HCT116 (cell line): ENCODE measurements at places on chromosomes 7 and 10. TPM values are rescaled to one million over a fixed set of nuclear protein-coding genes. Genes with fewer than 3 reads are reported as not detected.
A peak's percentile ranks its signal among the peaks of the same experiment; 100 is the strongest.

CCDC7 gene
- total RNA-seq = 4.0 TPM

PIK3AP1 gene
- 7.1 TPM for total RNA-seq

VSTM2A gene
- not detected for total RNA-seq

DNA sequence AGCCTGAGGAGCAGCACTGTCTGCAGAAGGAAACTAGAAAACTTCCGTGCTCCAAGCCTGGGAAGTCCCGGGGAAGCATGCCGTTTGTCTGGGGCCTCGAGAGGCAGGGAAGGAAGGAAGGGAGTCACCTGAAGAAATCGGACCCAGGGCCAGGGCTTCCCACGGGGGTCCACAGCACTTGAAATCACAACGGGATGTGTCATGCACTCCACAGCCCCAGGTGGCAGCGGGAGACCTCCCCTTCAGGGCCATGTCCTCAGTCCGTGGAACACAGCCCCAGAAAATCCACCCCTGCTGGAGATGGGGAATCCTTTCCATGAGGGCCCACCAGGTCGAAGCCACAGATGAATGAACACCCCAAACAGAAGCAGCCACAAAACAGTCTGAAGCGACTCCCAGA lies 239.5 kb downstream of the MGMT start:
- no peak for DNase-seq
- H3K36me3 ChIP-seq = no peaks in the 10 kb centered on the region
- no peak overlapping the region for H3K4me3 ChIP-seq
- H3K4me1 ChIP-seq = no peaks in the 10 kb centered on the region
- no peaks in the 10 kb centered on the region for H3K27me3 ChIP-seq

DNA sequence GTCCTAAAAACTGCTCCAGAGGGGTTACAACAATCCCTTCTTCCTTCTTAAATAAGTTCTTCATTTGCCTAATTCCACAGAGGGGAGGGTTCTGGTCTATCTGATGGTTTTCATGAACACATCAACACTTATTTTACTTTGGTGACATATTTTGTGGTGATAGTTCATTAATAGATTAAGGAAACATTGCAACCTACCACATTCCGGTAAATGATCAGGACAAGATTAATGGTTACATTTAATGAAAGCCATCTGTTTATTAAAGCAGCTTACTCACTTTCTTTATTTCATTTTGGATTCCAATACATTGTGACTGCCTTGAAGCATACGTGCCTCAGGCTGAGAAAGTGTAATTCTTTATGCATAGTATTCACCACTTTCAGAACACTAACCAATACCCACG lies 101.0 kb downstream of the SKIDA1 start:
- H3K27me3 ChIP-seq = no peaks in the 10 kb centered on the region
- H3K4me1 ChIP-seq = peaks cover 3% of the 10 kb centered on the region; the same call in 1 of the 2 replicates
- no peaks in the 10 kb centered on the region for H3K36me3 ChIP-seq
- no peak for DNase-seq

GRCh38 chr7:104983076-104983577 lies 30.9 kb upstream of the KMT2E start:
- H3K4me1 ChIP-seq = peaks cover 42% of the 10 kb centered on the region
- no peak for DNase-seq
- no peaks in the 10 kb centered on the region for H3K36me3 ChIP-seq
- H3K27me3 ChIP-seq = no peaks in the 10 kb centered on the region

GRCh38 chr10:4771554-4772201 lies 54.3 kb upstream of the AKR1E2 start:
- no peak overlapping the region; the same call in 1 of the 2 replicates for H3K27ac ChIP-seq
- DNase-seq = no peak
- peaks cover 13% of the 10 kb centered on the region for H3K4me1 ChIP-seq
- no peaks in the 10 kb centered on the region for H3K36me3 ChIP-seq

- H3K4me3 ChIP-seq = no peak overlapping the region
- no peak for DNase-seq
- H3K4me1 ChIP-seq = no peaks in the 10 kb centered on the region
- no peaks in the 10 kb centered on the region for H3K36me3 ChIP-seq
- no peak overlapping the region for H3K27ac ChIP-seq
These were observed 102.0 kb upstream of the HDAC9 start for GRCh38 chr7:18393465-18394118.

GRCh38 chr7:74093671-74094223 lies 10.1 kb downstream of the LIMK1 start:
- peak overlapping the region; percentile 48 for H3K4me3 ChIP-seq
- H3K27ac ChIP-seq = peak overlapping the region; percentile 93
- peaks cover 27% of the 10 kb centered on the region; the same call in 1 of the 2 replicates for H3K36me3 ChIP-seq
- no peak for DNase-seq
- H3K4me1 ChIP-seq = peaks cover 40% of the 10 kb centered on the region

DNA sequence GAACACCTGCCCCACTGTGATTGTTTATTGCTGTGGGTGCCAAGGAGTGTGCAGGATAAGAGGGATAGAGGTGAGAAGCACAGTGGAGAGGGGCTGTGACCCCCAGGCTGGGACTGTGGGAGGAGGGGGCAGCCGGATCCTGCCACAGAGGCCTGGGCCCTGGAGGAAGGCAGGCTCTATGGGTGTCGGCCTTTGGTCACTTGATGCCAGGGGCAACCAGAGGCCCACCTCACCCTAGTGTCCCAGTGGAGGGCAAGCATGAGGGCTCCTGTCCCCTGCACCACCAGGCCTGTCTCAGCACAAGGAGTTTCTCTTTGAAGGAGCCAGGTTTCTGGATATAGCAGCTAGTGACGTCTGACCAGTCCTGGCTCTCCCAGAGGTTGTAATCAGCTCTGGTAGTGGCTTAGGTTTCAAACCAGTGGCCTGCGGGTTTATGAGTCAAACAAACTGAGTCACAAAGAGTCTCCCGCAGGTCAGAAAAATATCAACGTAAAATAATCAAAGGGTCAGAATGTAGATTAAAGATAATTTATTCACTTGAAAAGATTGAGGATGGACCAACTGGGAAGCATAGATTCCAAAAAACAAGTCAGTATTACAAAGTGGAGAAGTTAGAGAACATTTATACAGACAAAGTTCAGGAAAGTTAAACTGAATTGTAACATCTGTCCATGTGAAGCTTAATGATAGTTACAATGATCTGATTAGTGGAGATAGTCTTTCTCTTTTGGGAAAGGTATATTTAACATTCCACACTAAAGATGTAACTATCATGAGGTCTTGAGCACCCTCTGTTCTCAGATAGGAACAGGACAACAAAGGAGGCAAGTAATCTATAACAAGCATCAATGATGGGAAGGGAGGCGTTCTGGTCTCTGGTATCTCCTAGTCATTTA lies 37.2 kb upstream of the ZNF488 start:
- H3K4me3 ChIP-seq = no peak overlapping the region
- H3K36me3 ChIP-seq = no peaks in the 10 kb centered on the region
- H3K4me1 ChIP-seq = peaks cover 36% of the 10 kb centered on the region
- H3K27ac ChIP-seq = peak overlapping the region; percentile 43; the same call in 1 of the 2 replicates

DNA sequence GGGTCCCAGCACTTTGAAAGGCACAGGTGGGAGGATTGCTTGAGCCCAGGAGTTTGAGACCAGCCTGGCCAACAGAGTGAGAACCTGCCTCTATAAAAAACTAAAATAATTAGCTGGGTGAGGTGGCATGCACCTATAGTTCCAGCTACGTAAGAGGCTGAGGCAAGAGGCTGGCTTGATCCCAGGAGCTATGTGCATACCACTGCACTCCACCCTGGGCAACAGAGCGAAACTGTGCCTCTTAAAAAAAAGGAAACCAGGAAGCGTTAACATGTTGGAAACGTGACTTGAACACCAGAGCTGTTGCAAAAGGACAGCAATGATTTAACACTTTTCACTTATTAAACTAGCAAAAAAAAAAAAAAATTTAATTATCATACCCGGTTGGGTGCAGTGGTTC lies 12.6 kb downstream of the BAZ1B start:
- no peak overlapping the region for H3K27ac ChIP-seq
- no peaks in the 10 kb centered on the region for H3K27me3 ChIP-seq
- H3K36me3 ChIP-seq = peaks cover 54% of the 10 kb centered on the region
- no peak overlapping the region for H3K4me3 ChIP-seq

- no peaks in the 10 kb centered on the region for H3K36me3 ChIP-seq
- no peaks in the 10 kb centered on the region for H3K4me1 ChIP-seq
- H3K4me3 ChIP-seq = no peak overlapping the region
- peaks cover 34% of the 10 kb centered on the region; the same call in 1 of the 2 replicates for H3K27me3 ChIP-seq
- DNase-seq = no peak
These were observed 151.4 kb downstream of the PTPN20 start for GRCh38 chr10:47062441-47063200.

- H3K4me1 ChIP-seq = no peaks in the 10 kb centered on the region
- no peak overlapping the region for H3K4me3 ChIP-seq
- DNase-seq = no peak
- H3K27ac ChIP-seq = no peak overlapping the region
- H3K36me3 ChIP-seq = no peaks in the 10 kb centered on the region
These were observed 154.2 kb downstream of the PKD1L1 start for GRCh38 chr7:47794016-47794415.
